Suprapubic skin (tissue), 4 donors: ENCODE measurements at places on chromosomes 4 and X. TPM values are rescaled to one million over a fixed set of nuclear protein-coding genes. Genes with fewer than 3 reads are reported as not detected.
A peak's percentile ranks its signal among the peaks of the same experiment; 100 is the strongest.

DNA sequence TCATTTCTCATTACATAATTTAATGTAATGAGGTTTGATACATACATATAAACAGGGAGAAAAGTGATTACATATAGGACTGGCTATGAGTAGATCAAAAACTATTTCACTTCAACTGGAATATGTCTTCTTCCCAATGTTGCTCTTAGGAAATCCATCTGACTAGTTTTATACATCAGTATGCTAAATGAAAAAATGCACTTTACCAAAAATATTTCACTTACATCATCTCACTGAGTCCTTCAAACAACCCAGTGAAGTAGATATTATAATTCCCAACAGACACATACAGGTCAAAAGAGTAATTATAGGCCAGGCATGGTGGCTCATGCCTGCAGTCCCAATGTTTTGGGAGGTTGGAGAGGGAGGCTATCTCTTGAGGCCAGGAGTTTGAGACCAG lies 215.9 kb downstream of the MID1 start:
- no peak overlapping the region for H3K27ac ChIP-seq
- no peak overlapping the region for H3K4me3 ChIP-seq
- no peak for DNase-seq

- no peak overlapping the region for H3K4me3 ChIP-seq
- H3K27ac ChIP-seq = no peak overlapping the region
Measured at GRCh38 chr4:56803471-56803870, 18.0 kb downstream of the SPINK2 start.

DNA sequence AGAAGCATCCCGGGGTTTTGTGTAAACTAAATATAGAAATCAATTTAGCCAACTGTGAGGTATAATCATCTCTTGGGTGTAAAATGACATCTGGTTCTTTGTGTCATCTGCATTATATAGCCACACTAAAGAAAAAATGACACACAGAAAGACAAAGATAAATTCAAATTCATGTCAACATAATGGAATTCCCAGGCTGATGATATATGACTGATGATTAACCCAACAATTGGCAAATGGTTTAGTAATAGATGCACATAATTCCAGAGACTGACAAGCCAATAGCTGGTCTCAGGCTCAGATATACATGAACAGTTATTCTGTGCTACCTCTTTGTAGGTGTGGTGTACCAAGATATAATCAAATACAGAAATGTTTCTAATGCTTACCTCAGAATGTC lies 375.4 kb upstream of the PITX2 start:
- H3K4me1 ChIP-seq = no peaks in the 10 kb centered on the region
- no peak overlapping the region for H3K4me3 ChIP-seq
- no peaks in the 10 kb centered on the region for H3K27me3 ChIP-seq
- H3K27ac ChIP-seq = no peak overlapping the region
- no peak for DNase-seq
- no peaks in the 10 kb centered on the region for H3K36me3 ChIP-seq

DNA sequence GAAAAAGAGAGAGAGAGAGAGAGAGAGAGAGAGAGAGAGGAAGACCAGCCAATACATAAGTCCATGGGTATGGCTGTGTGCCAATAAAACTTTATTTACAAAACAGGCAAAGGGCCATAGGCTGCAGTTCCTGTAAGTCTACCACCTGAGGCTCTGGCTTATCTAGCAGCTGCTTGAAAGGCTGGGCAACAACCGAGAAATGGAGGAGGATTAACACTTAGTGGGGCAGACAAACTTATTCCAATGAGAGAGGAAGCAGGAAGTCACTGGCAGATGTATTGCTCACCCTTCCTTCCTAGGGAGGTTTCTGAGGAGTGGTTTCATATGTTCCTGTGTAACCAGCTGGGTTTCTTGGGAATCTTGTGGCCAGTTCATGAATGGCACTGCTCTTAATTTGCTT lies 4.7 kb upstream of the GPR143 start:
- H3K4me3 ChIP-seq = no peak overlapping the region
- DNase-seq = no peak
- no peaks in the 10 kb centered on the region for H3K27me3 ChIP-seq
- no peaks in the 10 kb centered on the region for H3K36me3 ChIP-seq
- H3K4me1 ChIP-seq = no peaks in the 10 kb centered on the region

DNA sequence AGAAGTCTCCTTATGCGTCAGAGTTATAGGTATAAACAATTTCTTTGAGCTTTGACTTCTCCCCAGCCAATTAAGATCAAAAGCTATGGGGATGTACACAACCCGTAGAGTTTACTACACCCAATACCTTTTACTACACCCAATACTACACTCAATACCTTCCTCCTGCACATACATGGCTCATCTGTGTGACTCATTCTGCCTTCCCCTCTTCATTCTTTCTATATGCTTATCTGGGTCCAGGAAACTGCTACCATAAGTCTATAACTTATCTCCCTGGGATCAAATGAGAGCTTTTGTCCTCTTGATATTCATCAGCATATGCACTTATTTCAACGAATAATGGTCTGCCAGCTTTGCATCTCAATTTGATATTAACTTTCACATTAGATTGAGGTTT lies 28.2 kb downstream of the ANKRD50 start:
- no peaks in the 10 kb centered on the region for H3K27me3 ChIP-seq
- H3K4me3 ChIP-seq = no peak overlapping the region

- no peak for DNase-seq
- H3K36me3 ChIP-seq = no peaks in the 10 kb centered on the region
- peaks cover 31% of the 10 kb centered on the region for H3K4me1 ChIP-seq
- no peak overlapping the region for H3K4me3 ChIP-seq
Measured at GRCh38 chr4:7902101-7902553, 37.5 kb downstream of the AFAP1 start.

DNA sequence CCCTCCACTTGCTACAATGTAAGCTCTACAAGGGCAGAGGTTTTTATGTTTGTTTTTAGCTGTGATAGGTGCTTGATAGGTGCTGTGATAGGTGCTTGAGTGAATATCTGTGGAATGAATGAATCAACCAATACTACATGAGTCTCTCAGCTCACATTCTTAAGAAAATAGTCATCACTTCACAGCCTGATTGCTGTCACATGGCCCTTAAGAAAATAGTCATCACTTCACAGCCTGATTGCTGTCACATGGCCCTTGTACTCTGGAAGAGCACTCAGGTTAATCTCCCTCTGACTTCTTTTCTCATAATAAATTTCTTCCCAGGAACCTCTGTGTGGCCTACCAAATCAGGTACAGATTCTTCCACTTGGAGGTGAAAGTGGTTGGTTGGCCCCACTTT lies 335.2 kb downstream of the TENM3 start:
- H3K27ac ChIP-seq = no peak overlapping the region
- H3K4me1 ChIP-seq = no peaks in the 10 kb centered on the region
- H3K36me3 ChIP-seq = no peaks in the 10 kb centered on the region
- H3K4me3 ChIP-seq = no peak overlapping the region

DNA sequence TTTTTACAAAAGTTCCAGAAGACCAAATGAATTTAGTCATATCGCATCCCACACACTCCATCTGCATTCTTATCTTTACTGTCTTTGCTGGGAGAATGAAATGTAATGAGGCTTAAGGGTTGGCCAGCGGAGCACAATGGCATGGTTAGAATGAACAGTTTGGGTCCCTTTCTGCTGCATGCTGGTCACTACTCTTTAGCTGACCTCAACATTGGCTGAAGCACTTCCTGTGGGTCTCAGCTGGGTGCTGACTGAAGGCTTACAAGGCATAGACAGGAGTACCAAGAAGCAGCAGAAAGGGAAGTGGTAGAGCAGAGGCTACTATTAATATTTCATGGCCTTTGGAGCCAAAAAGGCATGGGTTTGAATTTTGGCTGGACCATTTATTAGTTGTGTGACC lies 159.4 kb upstream of the GPC4 start:
- no peaks in the 10 kb centered on the region for H3K4me1 ChIP-seq
- H3K27ac ChIP-seq = no peak overlapping the region
- H3K4me3 ChIP-seq = no peak overlapping the region

GRCh38 chr4:41132055-41132683 lies 82.2 kb downstream of the APBB2 start:
- DNase-seq = no peak
- peaks cover 45% of the 10 kb centered on the region for H3K4me1 ChIP-seq
- no peak overlapping the region for H3K4me3 ChIP-seq
- H3K27ac ChIP-seq = no peak overlapping the region

- no peaks in the 10 kb centered on the region for H3K36me3 ChIP-seq
- no peak overlapping the region for H3K27ac ChIP-seq
- H3K27me3 ChIP-seq = no peaks in the 10 kb centered on the region
Measured at GRCh38 chr4:73520821-73521220, 39.3 kb downstream of the AFM start.

GRCh38 chrX:64330284-64330683 lies 65.0 kb downstream of the MTMR8 start:
- no peak overlapping the region for H3K27ac ChIP-seq
- no peak for DNase-seq
- H3K27me3 ChIP-seq = no peaks in the 10 kb centered on the region
- no peaks in the 10 kb centered on the region for H3K4me1 ChIP-seq
- no peaks in the 10 kb centered on the region for H3K36me3 ChIP-seq

DNA sequence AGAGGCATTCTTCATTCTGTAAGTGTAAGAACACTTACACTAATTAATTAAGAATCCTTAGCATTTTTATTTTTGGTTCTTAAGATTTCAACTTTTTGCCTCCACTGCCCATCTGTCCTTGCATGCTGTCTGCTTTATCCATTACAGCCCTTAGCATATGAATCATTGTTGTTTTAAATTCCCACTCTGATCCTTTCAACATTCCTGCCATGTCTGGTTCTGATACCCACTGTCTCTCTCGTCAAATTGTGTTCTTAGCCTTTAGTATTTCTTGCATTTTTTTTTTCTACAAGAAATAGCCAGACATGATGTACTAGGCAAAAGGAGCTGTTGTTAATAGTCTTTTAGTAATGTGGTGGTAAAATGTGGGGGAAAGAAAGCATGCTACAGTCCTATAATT lies 1360.0 kb downstream of the TECRL start:
- DNase-seq = no peak
- no peaks in the 10 kb centered on the region for H3K27me3 ChIP-seq
- H3K4me1 ChIP-seq = no peaks in the 10 kb centered on the region
- no peak overlapping the region for H3K27ac ChIP-seq
- no peak overlapping the region for H3K4me3 ChIP-seq

- no peaks in the 10 kb centered on the region for H3K27me3 ChIP-seq
- H3K4me1 ChIP-seq = peaks cover 28% of the 10 kb centered on the region
- peak overlapping the region; percentile 99 for H3K27ac ChIP-seq
- peaks cover 35% of the 10 kb centered on the region for H3K36me3 ChIP-seq
Measured at GRCh38 chrX:317424-318067, 1.1 kb downstream of the GTPBP6 start.

Gene COMMD8
- total RNA-seq = 10.1 TPM

Gene FGFBP1
- 28.7 TPM for total RNA-seq

Gene SASH3
- 3.3 TPM for total RNA-seq

Gene CFAP299
- not detected for total RNA-seq

Gene FUNDC2
- 22.9 TPM for total RNA-seq
